Activated CD8-positive, alpha-beta memory T cell treated with anti-CD3 and anti-CD28 coated beads for 4 hours (primary cell): ENCODE measurements at places on chromosomes 4 and X.

DNA sequence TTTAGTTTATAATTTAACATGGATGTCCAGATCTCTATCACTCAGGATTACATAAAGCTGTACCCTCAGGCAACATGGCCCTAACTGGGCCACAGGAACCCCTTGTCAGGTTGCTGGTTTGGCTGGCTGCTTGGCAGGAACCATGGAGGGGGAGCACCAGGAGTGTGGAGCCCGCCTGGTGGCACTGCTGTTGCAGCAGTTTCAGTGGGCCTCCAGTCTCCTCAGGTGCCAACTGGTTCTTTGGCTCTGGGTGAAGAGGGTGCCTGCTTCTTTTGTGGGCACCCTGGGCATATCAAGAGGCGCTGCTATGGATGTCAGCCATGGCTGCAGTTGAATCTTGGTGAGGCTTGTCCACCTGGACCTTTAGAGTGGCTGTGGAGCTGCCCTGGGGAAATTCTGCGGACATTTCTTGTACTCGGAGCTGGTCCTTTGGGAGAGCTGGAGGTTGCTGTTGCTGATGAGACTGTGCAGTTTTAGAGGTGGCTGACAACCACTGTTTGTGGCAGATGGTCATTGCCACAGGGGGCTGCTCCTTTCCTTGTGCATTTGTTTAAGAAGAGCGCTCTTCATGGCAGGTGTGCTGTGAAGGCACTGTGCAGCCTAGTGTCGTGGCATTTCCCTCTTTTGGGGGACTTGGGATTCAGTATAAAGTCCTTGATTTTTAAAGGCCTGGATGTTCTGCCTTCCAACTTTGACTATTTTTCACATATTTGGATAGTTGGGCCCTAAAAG lies 10.3 kb upstream of the SMIM14 start:
- no peak for DNase-seq

DNA sequence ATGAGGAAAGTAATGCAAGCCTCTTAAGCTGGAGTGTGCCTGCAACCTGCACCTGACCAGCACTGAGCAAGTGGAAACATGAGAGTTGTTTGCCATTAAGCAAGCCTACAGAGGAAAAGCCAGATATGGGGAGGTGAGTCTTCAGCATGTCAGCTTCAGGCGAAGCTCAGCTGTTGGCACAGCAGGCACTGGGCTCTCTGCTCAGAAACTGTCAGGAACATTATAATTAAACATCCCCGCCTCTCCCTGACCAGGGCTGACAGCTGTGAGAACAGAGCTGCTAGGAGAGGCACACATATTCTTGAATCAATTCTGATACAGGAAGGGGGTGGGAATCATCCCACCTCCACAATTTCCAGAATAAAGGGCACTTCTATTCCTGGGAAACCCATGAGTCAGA lies 19.0 kb upstream of the DCX start:
- no peak for DNase-seq

DNA sequence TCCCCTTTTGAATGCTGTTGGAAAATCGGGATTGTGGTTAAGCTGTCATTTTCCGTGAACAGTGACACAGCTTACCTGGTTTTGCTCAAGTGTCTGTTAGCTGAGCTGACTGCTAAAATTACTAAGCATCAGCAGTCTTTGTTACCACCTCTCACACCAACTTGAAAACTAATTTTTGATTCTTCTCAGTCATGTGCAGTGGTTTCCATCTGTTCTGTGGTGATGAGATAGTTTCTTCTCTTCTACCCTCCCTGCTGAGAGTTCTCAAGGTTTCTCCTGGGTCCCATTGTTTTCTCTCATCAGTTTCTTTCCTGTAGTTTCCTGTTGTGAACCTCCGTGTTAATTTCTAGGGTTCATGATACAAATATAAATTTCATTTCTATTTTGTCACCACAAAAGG lies 225.6 kb downstream of the ARHGAP10 start:
- no peak for DNase-seq

DNA sequence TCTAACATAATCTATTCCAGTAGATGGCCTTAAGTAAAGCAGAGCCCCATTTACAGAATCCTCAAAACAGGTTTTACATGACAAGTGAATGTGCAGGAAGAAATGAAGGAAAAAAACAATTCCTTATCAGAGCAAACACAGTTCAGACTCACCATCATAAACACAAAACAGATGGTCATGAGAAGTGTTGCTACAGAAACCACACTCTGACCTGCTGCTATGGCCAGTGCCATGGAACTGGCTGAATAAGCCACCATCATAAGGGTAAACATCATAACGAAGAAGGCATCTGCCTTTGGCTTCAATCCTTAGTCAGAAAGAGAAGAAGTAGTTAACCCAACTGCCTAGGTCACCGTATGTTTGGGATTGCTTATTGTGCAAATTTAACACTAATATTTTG lies 61.1 kb downstream of the ABCG2 start:
- no peak for DNase-seq

DNA sequence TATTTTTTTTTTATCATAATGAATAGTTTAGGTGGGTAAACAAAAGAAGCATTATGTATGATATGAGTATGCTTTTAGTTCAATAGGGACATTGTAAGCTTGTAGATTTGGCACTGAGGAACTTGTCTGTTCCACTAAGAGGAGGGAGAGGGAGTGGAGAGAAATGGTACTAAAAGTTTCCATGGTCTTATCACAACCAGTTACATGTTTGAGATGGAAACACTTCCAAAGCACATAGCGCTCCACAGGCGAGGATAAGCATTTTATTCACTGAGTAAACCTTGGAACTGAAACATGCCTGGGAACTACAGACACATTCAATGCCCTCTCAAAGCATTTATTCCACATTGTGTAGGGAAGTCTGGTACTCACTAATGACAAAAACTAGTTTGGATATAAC lies 15.5 kb downstream of the MYOZ2 start:
- no peak for DNase-seq

DNA sequence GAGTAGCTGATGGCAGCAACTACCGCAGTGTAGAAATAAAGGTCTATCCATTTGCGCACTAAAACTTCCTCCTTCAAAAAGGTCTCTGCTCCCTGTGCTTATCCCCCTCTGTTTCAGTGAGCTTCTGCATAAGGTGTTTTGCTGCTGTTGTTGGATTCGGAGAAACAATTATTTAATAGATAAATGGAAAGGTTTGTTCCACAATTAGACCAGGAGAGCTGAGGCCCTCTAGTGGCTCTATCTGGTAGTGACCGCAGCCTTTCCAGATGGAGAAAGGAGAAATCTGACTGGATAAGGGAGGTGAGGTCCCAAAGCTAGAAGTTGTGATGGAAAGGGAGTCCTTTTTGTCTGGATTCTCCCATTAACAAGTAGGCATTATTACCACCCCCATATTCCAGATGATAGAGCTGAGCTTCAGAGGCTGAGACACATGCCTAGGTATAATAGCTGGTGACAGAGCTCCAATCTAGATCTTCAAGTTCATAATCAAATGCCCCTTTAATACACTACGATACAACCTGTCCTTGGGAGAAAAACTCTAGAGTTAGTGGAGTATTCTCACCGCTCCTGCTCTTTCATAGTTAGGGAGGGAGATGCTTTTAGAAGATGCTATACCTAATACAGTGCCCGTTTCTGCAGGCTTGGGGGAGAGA lies 5.1 kb upstream of the GABRQ start:
- DNase-seq = no peak

DNA sequence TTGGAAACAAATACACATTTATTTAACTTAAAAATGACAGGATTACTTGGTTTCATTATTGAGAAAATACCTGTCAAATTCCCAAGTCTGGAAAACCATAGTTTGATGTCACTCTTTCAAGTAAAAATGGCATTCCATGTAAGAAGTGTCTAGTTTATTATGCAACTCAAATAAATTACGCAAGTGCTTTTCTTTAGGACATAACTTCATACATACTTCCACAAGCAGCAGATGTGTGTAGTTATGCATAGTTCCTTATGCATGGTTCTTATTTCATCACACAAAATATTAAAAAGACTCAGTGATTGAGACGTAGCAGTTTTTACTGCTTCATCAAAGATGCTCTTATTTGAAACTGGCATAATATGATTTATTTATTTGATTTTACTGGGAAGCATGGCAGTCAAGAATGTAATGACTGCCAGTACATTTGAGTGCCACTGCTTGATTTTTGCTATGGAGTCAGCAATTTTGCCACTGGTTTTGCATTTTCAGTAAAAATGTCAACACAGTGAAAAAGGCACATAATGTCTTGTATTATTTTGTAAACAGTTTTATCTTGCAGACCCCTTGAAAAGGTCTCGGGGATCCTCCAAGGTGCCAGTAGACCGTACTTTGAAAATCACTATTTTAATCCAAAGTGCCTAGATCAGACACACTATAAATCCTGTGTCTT lies 62.1 kb downstream of the CLCN3 start:
- no peak for DNase-seq

- DNase-seq = no peak
Observed at GRCh38 chr4:159171287-159171686, 68.4 kb downstream of the RAPGEF2 start.

DNA sequence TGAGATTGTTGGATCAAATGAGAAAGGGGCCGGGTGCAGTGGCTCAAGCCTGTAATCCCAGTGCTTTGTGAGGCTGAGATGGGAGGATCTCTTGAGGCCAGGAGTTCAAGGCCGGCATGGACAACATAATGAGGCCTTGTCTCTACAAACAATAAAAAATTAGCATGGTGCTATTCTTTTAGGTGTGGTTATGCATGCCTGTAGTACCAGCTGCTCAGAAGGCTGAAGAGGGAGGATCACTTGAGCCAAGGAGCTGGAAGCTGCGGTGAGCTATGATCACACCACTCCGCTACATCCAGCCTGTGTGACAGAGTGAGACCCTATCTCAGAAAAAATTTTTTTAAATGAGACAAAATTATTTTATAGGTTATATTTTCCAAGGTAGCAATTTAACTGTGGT lies 49.7 kb upstream of the TMEM150C start:
- DNase-seq = no peak

- no peak for DNase-seq
Observed at GRCh38 chrX:68833855-68834331, 5.1 kb downstream of the EFNB1 start.

- no peak for DNase-seq
Observed at GRCh38 chrX:66012094-66012534, 27.8 kb downstream of the VSIG4 start.

- DNase-seq = no peak
Observed at GRCh38 chr4:16732741-16733140, 165.7 kb downstream of the LDB2 start.

DNA sequence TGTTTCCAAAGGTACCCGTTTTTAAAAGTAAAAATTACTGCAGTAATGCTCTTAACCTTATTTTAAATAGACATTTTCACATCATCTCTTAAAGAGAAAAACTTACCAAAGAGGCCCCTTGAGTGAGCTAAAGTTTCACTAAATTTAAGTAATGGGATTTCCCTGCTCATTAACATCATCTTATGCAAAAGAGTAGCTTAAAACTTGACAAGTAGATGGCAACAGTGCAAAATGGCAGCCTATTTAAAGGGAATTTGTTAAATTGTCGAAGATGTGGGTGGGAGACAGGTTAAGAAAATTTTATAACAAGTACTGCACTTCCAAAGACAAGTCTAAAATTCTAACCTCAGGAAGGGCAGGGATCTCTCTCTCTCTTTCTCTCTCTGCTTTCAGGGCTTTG lies 271.7 kb upstream of the LDB2 start:
- no peak for DNase-seq

- DNase-seq = no peak
Observed at GRCh38 chr4:7032596-7032995, 10.6 kb upstream of the TADA2B start.

- DNase-seq = no peak
Observed at GRCh38 chr4:108398836-108399235, 221.5 kb upstream of the RPL34 start.

- DNase-seq = no peak
Observed at GRCh38 chr4:102815981-102816380, 11.4 kb downstream of the UBE2D3 start.

DNA sequence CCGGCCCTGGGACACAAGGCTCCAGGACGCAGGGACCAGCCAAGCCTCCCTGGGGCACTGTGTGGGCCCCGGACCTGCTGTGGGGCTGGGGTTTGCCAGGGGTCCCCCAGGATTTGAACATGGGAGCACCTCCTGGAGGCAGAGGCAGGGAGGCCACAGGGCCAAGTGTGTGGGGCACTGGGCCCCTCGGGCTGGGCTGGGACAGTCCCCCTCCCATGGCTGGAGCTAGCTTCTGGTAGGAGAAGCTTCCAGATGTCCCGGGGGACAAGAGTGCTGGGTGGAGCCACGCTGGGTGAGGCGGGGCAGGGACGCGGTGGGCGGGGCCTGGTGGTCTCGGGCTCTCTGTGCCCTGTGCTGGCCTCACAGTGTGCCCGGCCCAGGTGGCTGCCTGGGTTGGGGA lies 18.6 kb downstream of the FGFRL1 start:
- no peak for DNase-seq

GRCh38 chrX:10233173-10233572 lies 76.4 kb downstream of the CLCN4 start:
- DNase-seq = no peak

GRCh38 chr4:179626687-179627086 lies 2184.4 kb upstream of the AGA start:
- no peak for DNase-seq

- no peak for DNase-seq
Observed at GRCh38 chr4:185112104-185112503, 31.0 kb upstream of the SLC25A4 start.

GRCh38 chr4:85725721-85726170 lies 250.8 kb downstream of the ARHGAP24 start:
- no peak for DNase-seq

DNA sequence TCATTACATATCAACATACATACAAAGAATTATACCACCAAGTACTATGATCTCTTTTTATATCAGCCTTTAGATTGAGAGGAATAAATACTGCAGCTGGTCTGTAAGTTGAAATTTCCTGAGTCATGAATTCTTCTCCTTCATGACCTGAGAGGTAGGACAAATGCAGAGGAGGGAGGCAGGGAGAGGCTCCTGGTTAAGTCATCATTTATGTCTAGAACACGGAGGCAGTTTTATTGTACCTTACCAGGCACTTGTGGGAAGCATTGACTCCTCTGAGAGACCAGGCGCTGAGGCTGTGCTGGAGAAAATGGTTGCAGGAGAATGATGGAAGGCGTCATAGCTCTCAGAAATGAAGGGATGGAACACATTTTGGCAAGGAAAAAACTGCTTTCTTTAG lies 12.5 kb upstream of the CASK start:
- DNase-seq = no peak

DNA sequence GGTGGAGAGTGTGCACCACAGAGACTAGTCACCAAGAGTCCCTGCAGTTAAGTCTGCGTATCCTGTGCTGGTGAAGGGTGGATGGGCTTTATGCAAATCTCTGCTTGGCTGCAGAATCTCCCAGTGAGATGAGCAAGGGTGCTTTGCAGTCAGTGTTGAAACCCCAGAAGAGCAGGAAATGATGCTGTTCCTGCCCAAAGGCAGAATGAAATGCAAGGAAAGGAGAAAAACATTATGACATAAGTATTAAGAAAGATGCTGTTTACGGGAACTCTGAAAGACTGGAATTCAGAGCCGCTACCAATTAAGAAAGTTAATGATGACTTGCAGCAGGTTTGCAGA lies 25.4 kb upstream of the ACSL1 start:
- no peak for DNase-seq
